ENCODE measurements at places on chromosomes 2 and 18.

DNA sequence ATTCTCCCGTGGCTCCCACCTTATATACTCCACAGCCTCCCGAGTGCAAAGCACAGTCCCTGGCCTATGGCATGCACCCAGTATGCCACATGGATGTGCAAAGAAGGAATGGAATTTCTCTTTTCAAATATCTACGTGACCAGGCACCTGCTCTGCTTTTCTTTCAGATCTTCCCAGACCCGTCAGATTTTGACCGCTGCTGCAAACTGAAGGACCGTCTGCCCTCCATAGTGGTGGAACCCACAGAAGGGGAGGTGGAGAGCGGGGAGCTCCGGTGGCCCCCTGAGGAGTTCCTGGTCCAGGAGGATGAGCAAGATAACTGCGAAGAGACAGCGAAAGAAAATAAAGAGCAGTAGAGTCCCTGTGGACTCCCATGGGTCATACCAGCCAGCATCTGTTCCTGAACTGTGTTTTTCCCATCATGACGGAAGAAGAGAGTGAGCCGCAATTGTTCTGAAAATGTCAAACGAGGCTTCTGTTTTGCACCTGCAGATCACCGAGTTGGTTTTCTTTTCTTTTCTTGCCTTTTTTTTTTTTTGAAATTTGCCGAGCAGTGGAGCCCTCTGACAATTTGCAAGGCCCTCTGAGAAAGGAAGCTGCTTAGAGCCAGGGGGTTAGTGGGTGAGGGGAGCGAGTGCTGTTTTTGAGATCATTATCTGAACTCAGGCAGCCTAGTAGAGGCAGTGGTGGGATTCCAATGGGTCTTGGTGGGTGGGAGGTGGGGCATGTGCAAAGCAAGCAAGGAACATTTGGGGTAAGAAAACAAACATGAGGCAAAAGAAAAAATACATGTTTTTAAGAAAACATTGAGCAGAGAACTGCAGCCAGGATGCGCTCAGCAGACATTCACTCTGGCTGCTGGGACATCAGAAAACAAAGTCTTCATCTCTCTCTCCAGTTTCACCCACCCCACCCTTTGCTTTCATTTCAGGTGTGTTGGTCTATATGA is 26.2 kb downstream of the LBH start:
- DNase-seq = peak; percentile 57

GRCh38 chr2:65477590-65477989 is 45.2 kb upstream of the SPRED2 start:
- no peak for DNase-seq

GRCh38 chr18:58391932-58392323 is 237.0 kb downstream of the ALPK2 start:
- DNase-seq = no peak

DNA sequence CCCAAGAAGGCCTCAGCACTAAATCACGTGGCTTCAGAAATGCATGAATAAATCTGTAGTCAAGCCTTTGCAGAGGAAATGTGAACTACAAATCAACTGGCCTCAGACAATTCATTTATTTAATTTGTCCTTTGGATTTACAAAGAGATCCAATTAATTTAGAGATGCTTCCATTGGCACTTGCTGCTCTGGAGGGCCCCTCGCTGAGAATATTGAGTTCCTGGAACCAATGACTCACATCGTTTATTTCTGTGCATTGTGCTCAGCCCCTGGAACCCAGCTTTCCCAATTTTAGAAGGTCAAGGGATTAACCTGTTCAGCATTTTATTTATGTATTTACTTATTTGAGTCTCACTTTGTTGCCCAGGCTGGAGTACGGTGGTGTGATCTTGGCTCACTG is 47.2 kb upstream of the MGAT4A start:
- no peak for DNase-seq

GRCh38 chr18:79849328-79850207 is 51.8 kb downstream of the KCNG2 start:
- DNase-seq = no peak

GRCh38 chr2:31038385-31038784 is 99.9 kb downstream of the GALNT14 start:
- DNase-seq = no peak

- no peak for DNase-seq
These were observed 46.9 kb upstream of the SPATS2L start for GRCh38 chr2:200259577-200259957.

DNA sequence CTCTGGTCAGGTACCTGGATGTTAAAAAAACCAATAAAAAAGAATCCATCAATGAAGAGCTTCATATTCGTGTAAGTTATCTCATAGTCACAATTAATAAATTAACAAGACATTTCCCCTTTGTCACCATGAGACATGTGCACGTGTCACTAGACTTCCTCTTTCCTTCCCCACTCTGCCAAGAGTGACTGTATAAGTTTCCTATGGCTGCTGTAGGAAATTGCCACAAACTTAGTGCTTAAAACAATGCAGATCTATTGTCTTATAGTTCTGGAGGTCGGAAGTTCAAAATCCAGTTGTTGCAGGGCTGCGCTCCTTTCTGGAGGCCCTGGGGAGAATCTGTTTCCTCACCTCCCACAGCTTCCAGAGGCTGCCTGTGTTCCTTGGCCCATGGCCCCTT is 35.8 kb downstream of the SLC9A4 start:
- DNase-seq = no peak

DNA sequence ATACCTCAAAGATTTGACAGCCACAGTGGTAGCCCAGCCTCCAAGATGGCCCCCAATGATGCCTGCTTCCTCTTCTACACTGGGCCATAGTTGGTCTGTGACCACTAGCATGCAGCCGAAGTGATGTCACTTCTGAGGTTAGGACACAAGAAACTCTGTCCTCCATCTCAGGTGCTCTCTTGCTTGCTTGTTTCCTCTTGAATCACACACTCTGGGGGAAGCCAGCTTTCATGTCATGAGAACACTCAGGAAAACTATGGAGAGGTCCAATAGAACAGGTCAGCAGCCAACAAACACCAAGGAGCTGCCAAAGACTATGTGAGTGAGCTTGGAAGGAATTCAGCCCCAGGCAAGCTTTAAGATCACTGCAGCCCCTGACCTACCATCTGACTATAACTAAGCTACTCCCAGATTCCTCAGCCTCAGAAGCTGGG is 3.3 kb upstream of the ADAM17 start:
- DNase-seq = no peak

DNA sequence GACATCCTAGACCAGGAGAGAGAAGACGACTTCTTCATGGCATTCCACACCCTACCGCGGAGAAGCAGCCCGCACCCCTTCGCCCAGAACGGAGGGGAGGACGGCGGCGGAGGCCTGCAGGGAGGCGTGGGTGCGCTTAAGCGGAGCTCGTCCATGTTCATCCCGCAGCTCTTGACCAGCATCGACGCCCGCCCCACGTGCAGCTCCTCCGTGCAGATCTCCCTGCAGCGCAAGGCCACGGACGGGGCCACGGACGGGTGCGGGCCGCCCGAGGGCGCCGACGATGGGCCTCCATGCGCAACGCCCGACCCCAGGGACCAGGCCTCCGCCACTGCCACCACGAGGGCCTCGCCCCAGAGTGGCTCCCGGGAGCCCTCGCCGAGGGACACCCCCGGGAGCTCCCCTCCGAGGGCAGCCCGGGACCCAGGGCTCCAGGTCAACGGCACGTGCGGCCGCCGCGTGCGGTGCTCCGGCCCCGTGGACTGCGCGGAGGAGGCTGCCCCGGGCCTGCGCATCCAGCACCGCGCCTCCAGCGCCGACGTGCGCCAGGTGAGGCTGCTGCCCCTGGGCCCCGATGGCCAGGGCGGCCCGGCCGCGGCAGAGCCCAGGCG is 211.8 kb downstream of the NEDD4L start:
- no peak for DNase-seq
